ENCODE measurements at places on chromosomes 2 and 18.
A peak's percentile ranks its signal among the peaks of the same experiment; 100 is the strongest.

- no peak for DNase-seq
Measured at GRCh38 chr2:216555274-216555673, 56.6 kb downstream of the RPL37A start.

- peak; percentile 74 for DNase-seq
Measured at GRCh38 chr2:46984642-46985476, 69.3 kb upstream of the MCFD2 start.

- DNase-seq, result no peak
Measured at GRCh38 chr18:31645411-31645810, 39.0 kb downstream of the B4GALT6 start.

- DNase-seq, result no peak
Measured at GRCh38 chr2:184444623-184445223, 153.6 kb upstream of the ZNF804A start.

DNA sequence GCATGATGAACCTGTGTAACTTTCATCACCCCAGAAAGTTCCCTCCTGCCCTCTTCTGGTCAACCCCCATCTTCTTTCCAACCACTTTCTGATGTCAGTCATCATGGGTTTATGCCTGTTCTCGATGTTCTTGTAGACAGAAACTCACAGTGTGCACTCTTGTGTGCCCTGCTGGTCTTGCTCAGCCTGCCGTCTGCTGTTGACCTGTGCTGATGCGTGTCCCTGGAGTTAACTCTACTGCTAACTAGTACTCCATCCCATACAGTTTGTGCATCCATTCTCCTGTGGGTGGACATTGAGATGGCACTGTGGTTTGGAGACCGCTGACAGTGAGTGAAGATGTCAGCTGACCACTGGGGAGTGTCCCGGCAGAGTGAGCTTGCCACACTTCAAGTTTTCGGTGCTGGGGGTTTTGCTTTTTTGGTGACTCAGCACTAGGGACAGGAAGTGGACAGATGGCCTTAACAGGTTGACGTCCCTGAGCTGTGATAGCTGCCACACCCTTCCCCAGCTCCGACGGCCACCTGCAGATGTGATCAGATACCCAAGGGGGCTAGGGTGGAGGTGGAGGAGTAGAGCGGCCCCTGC is 14.8 kb downstream of the KLHL29 start:
- DNase-seq, result no peak

DNA sequence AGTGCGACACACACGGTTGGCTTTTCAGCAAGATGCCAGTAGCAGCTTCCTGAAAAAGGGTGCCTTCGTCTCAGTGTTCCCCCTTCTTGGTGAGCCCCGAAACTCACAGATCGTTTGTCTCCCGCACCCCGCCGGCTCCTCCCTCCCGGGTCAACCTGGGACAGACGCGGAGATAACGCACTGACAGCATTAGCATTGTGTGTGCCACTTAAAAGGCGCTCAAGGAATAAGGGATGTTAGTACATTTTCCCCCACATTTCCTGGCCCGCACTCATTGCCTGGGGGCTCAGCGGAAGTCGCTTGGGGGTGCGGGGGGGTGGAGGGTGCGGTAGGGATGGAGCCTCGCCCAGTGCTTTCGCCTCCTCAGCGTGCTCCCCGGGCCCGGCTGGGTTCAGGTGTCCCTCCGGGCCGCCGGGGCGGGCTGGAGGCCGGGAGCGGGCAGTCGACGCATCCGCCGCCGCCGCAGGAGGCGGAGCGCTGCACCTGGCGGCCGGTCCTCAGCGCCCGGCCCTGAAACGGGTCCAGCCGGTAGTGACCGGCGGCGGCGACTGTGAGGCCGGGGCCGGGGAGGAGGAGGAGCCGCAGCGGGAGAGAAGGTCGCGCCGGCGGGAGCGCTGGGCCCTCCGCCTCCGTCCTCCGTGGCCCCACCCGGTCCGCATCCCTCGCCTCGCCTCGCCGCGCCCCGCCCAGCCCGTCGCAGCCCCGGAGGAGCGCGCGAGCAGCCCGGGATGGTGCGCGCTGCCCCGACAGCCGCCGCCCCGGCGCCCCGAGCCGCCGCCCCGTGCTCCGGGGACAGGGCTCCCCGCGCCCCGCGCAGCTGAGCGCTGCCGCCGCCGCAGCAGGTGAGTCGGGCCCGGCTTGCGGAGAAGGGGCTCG is at the start of gene MFSD6:
TSS of gene MFSD6 (plus strand) at position 694 of the 876 bp plus-strand sequence. CDS start 27,675 bp downstream, outside the sequence.
- peak; percentile 70 for DNase-seq

DNA sequence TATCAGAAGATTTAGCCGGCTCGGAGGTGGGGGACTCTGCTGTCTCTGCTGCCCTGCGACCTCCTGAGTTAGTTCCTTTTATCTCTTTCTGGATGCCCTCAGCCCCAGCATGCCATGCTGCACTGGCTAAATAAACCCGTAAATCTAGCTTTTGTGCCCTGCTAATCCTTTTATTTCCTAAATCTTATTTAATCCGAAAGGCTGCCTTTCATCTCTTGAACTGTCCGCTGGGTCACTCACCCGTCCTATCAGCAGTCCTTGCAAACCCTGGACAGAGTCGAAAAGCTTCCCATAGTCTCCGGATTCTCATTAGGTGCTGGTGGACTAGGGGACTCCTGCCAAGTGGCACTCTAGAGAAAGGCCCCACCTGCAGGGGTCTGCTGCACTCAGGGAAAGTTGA is 122.0 kb upstream of the APCDD1 start:
- DNase-seq, result no peak

DNA sequence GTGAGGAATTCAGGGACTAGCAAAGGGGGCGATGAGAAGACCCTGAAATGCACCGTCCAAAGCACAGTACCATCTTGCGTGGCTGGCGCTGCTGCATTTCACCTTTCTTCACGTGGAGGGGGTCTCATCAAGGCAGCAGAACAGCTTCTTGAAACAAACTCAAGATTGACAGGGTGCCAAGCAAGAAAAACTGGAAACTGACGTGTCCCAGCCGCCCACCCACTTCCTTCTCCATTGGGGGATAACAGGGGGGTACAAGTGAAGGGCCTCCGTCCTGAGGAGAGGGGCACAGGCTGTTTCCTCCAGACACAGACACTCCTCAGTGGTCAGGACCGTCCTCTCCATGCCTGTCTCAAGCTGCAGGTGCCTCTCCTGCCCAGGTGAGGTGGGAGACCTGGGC is 32.5 kb downstream of the HDAC4 start:
- peak; percentile 4 for DNase-seq

DNA sequence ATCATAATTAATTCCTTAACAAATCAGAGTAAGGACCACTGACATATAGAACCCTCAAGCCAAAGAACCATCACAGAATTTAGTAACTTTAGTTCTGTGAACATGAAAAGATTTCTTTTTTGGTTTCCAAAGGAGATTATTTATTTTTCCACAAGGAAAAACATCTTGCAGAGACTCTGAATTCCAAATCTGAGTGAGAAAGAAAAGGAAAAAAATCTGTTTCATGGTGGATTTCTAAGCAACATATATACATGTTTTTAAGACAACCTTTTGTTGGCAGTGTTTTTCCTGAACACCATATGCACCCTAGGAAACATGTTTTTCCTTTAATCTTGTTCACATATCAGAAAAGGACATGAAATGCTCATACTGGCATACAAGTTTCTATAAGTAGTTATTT is 149.8 kb downstream of the AGPS start:
- no peak for DNase-seq

GRCh38 chr2:156158808-156159207 is 173.7 kb downstream of the NR4A2 start:
- no peak for DNase-seq

GRCh38 chr2:12543978-12544558 is 172.7 kb upstream of the TRIB2 start:
- DNase-seq, result no peak

GRCh38 chr2:97784953-97785352 is 71.6 kb downstream of the ZAP70 start:
- DNase-seq, result no peak

DNA sequence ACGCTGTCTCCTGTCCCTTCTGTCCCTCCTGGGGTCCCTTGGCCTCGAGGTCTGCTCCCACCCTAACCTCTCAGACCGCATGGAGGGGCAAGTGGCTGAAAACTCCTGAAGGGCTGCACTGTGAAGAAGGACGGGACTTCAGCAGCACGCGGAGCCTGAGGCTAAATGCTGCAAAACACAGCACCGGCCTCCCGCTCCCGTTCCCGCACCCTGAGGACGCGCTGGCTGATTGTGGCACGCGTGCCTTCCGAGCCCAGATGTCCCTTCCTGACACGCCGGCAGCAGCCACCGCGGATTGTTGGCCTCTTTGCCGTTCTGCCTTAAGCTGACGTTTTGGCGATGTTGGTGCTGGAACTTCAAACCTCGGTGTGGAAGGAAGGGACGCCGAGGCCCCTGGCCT is 125.9 kb upstream of the CTDP1 start:
- no peak for DNase-seq

- no peak for DNase-seq
Measured at GRCh38 chr2:67242456-67242855, 154.7 kb upstream of the ETAA1 start.

DNA sequence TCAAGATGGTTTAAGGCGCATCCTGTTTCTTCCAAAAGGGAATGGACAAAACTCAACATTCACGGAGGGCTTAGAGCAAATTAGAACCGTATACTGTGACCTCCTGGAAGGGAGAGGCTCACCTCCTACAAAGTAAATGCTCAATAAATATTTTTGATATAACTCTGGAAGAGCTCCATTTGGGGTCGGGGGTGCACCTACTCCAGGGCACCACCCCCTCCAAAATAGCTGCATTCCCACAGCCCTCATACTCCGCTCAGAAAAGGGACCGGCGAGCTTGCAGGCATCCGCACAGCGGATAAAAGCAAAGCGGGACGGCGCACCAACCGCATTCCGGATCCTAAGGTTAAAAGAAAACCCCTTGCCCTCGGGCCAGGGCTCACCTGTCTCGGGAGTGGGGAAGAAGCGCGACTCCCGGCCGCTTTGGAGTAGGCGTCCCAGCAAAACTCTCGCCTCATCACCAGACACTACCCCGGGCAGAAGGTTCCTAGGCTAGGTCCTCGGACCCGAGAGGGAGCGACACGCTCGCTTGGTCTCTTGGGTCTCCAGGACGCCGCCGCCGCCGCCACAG is 378 bp downstream of the WDPCP start:
- DNase-seq, result no peak

GRCh38 chr2:36707050-36707449 is 10.5 kb downstream of the VIT start:
- no peak for DNase-seq

- DNase-seq, result no peak
Measured at GRCh38 chr2:46118656-46119371, 178.4 kb upstream of the EPAS1 start.

DNA sequence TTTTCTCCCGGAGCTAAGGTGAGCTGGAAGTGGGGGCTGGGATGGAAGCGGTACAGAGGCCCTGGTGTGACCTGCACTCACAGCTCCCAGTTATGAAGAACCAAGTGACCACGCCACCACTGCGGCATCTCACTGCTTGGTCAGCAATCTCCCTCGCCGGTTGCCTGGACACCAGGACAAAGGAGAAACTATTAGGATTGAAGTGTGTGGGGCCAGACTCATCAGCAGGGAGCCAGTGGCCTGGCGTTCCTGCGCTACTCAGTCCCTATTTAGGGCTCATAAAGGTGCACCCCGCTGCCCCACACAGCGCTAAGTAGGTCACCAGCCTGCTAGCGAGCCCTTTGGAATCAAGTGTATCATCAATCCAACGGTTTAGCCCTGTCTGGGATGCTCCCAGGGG is 82.9 kb downstream of the ZCCHC2 start:
- no peak for DNase-seq

- peak; percentile 19 for DNase-seq
Measured at GRCh38 chr2:63424329-63425078, 163.8 kb downstream of the WDPCP start.

GRCh38 chr2:168432100-168432499 is 24.0 kb upstream of the CERS6 start:
- no peak for DNase-seq

GRCh38 chr2:153780241-153780640 is 91.5 kb upstream of the GALNT13 start:
- DNase-seq, result no peak

- no peak for DNase-seq
Measured at GRCh38 chr2:240836781-240837467, 16.9 kb upstream of the KIF1A start.

GRCh38 chr2:65957886-65958285 is 477.0 kb upstream of the MEIS1 start:
- DNase-seq, result no peak

GRCh38 chr2:60525899-60526298 is 27.6 kb downstream of the BCL11A start:
- no peak for DNase-seq

- DNase-seq, result no peak
Measured at GRCh38 chr2:237322564-237322963, 91.4 kb downstream of the COL6A3 start.

GRCh38 chr18:66560094-66560493 is 43.8 kb downstream of the CDH19 start:
- DNase-seq, result no peak

DNA sequence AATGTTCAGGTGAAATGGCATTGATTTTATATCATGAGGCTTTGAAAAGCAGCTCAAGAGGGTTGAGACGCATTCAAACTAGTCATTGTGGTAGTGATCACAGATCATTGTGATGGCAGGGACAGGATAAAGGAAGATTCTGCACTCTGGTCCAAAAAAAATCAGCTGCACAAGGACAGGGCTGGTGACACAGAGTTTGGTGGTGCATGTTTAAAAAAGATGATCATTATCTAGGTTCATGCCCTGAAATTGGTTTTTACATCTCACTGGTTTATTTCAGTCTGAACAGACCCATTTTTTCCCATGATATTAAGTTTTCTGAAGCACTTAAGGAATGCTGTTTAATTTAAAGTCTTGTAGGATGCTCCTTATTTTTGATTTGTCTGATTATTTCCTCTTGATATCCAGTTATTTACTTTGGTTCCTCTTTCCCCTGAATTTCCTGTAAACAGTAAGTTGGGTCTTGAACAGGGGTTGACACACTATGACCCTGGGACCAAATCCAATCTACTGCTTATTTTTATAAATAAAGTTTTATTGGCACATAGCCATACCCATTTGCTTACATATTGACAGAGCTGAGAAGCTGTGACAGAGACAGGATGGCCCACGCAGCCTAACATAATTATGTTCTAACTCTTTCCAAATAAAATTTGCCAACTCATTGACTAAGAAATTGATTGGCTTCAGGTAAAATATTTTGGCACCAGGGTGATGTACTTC is 98.4 kb downstream of the UPP2 start:
- DNase-seq, result no peak

DNA sequence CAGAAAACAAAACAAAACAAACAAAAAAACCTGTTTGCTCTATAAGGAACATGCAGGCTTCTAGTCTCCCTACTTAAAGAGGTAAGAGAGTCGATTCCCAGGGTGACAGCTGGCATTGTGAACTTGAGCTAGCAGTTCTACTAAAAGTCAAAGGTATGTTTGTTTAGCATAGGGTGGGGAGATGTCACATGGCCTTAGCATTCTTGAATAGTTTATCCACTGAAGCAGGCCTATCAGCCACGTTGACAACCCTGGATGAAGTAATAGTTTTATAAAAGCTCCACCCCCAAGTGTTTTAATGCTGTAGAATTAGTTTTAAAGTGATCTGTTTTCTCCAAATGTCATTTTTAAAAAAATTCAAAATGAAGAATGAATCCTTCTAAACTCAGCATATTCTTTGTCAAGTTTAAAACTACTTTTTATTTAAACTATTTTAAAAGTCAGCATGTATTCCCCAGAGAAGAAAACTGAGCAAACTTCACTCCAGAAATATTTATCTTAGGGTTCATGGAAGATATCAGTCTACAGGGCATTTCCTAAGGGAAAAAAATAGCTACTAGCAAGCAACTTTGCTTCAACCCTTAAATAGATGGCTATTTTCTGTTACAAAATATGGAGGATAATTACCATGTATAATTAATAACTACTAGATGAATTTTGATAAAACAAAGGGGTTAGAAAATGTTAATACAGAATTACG is 1.7 kb downstream of the MYOM1 start:
- no peak for DNase-seq
